Fibroblast of the aortic adventitia (primary cell): ENCODE measurements at places on chromosomes 1 and 21. TPM values are rescaled to one million over a fixed set of nuclear protein-coding genes. Genes with fewer than 3 reads are reported as not detected.

RGS16 gene
- 2.3 and 2.5 TPM in 2 replicates for total RNA-seq

KIAA0040 gene
- total RNA-seq = 0.33 and 0.99 TPM in 2 replicates

TAS1R3 gene
- 0.09 and 0.57 TPM in 2 replicates for total RNA-seq

DISP1 gene
- total RNA-seq = 6.4 and 8.4 TPM in 2 replicates

TMIGD3 gene
- not detected in 2 replicates for total RNA-seq

TNNI3K gene
- 1.6 TPM in 1 of 2 replicates, not detected in the other for total RNA-seq

RGS1 gene
- total RNA-seq = not detected in 2 replicates

METTL25B gene
- 4.1 and 10.9 TPM in 2 replicates for total RNA-seq

KCND3 gene
- total RNA-seq = 0.09 and 5.2 TPM in 2 replicates

NR5A2 gene
- 0.25 and 11.5 TPM in 2 replicates for total RNA-seq
